ENCODE measurements at places on chromosomes 5 and 9.

DNA sequence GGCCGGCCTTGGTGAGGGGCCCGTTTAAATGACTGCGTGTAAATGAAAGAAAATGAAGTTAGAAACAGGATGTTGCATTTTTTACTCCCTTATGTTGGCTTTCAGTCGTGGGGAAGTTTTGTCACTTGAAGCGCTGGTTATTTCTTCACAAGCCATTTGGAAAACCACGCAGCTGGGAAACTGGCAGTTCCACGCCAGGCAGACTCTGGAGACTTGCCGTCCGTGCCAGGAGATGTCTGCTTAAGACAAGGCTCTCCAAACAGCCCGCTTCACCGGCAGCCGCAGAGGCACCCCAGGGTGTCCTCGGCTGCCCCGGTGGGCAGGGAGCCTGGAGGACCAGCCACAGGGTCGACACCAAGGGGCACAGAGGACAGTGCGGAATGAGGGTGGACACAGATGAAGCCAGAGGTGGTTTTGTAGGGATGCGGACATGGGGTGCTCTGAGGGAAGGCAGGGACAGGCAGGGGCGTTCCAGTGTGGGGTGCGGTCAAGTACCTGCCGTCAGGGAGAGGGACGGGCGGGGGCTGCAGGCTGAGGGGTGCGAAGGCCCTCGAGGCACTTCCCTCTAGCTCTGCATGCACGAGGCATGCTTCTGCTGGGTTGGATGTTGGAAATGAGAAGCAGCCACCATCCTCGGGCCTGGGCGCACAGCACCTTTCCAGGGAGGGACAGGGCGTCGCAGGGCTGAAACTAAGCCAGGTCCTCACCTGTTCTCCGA is 11.1 kb upstream of the AJM1 start:
- DNase-seq: no peak

DNA sequence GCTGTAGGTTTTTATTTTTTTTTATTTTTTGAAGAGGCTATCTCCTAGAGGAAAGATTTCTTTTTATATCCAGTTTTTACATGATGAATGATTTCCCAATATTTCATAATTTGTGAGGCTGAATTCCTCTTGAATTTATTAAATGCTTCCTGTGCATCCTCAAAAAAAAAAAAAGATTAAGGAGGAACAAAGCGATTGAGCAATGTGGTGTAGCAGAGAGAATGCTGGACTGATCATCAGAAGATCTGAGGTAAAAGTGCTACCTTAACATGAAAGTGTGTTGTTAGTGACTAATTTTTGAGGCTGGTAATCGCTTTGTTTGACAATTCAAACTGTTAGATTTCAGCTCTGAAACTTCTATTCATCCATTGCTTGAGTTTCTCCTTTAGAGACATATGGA is 125.1 kb downstream of the ESM1 start:
- no peak for DNase-seq

GRCh38 chr9:93964685-93965084 is 9.5 kb upstream of the BARX1 start:
- DNase-seq: no peak

DNA sequence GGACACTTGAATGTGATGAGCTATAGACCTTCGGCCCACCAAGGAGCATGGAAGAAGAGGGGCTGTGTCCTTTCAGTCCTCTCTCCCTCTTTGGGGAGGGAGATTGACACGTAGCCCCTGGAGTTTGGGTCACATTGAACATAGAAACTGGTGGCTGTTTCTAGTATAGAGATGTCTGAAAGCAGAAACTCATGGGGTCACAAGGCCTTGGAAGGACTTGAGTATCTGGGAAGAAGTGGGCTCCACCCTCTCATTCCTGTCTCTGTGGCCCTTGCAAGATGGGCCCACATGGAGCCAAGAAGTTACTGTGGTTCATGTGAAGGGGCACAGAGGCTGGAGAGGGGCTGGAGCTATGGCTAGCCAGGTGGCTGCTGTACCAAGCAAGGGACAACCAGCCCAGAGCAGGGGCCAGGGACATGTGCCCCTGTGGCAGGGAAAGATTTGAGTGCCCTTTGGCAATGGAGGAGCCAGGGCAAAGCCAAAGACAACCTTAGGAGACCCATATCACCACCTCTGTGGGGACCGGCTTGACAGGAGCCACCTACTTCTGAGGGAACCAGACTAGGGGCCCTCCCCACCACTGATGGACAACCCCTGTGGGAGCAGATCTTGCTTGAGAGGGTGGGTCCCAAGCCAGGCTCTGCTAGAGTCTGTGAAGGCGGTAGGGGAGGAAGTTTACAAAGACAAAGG is 12.8 kb upstream of the ANGPTL2 start:
- DNase-seq: no peak

DNA sequence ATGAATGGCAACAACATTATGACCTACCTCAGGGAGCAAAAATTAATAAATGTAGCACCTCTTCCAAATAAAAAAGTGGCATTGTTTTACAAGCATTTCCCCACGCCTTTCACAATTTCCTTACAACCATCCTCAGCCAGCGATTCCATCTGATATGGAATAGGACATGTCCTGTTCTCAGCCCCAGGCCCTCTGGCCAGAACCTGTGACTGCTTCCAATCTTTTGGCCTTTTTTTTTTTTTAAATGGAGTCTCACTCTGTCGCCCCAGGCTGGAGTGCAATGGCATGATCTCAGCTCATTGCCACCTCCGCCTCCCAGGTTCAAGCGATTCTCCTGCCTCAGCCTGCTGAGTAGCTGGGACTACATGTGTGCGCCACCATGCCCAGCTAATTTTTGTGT is 16.8 kb upstream of the WNK2 start:
- no peak for DNase-seq
